ENCODE measurements at places on chromosomes 1 and 21.
A peak's percentile ranks its signal among the peaks of the same experiment; 100 is the strongest.

GRCh38 chr1:41589395-41589794, 104.9 kb upstream of the EDN2 start:
- no peak for DNase-seq

- no peak for DNase-seq
Measured at GRCh38 chr1:234014208-234014607, 109.7 kb downstream of the SLC35F3 start.

DNA sequence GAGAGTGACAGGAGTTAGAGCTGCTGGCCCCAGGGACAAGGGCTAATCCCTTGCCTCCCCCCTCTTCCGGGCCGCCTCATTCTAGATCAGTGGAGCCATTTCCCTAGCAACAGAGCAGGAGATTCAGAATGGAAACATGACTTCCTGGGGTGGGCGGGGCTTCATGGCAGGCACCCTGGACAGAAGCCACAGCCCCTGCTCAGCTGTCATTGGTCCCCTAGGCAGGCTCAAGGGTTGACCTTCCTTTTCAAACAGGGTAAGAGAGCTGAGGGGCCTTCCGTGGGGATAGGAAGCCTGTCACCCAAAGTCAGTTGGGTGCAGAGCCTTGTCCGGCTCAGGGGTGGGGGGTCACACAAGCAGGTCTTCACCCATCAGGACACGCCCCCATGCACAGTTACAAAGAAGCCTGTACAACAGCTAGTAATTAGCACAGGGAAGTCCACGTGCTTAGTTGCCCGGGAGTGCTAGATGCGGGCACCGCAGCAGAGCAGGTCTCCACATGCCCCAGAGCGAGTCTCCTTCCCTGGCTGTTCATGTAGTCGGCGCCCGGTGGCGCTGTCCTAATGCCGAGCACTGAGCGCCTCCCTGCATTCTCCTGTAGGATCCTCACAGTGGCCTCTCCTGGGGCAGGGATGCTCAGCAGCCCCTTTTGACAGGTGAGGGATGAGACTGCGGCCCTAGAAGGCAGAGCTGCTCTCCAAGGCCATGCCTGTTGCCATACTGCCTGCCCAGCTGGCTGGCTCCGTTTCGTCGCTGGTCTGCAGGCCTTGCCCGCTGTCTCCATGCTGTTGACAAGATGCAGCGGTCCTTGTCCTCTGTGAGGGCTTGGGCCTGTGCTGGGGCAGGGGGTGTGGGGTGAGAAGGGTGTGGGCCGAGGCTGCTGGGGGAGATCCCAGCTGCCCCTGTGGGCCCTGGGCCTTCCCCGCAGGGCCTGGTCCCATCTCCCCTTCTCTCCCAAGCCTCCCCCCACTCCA, 5.1 kb downstream of the TMEM201 start:
- peak; percentile 17 for DNase-seq

DNA sequence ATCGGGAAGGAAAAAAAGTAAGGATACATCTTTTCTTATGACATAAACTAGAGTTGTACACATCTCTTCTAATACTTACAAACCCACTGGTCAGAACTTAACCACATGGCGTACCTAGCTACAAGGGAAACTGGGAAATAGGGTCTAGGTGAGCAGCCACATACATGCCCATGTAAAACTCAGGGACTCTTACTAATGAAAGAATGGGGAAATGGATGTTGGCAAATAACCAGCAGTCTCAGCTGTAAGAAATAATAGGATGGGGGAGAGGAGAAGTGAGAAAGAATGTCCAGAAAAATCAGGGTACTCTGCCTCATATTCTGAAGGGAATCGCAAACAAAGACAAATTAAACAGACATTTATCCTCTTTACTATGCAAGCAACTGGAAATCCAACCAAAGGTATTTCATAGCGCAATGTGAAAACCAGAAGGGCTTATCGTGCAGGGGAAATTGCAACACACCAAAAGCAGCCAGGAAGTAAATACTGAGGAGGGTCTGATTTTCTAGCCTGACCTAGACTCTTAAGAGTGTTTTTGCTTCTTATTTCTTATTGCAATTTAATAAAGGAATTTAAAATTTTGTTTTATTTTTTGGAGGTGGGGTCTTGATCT, 17.5 kb downstream of the GTF2B start:
- no peak for DNase-seq

GRCh38 chr1:21518774-21519455, 9.7 kb downstream of the ALPL start:
- DNase-seq, result no peak

DNA sequence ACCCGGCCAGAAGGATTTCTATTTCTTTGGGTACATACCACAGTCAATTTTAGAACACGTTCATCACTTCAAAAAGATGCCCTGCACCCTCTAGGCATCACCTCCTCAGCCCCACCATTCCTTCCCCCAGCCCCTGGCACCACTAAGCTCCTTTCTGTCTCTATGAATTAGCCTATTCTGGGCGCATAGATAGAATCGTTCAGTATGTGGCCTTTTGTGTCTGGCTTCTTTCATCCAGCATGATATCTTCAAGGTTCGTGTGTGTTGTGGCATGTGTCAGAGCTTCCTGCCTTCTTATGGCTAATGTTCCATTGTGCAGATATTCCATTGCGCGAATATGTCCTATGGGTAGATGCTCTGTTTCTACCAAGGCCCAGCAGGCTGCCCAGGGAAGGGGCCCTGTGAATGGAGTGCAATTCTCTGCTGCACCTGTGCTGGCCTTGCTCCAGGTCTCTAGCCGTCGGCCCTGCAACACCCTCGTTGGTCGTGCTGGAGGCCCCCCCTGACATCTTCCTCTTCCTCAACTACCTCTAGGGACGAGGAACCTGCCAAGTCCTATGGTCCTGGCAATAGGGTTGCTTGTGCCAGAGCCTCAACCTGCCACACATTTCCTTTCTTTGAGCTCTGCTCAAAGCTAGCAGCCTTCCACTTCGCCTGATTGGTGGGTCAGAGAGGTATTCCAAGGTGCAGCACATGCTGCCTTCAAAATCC, 113.5 kb downstream of the RIPK4 start:
- no peak for DNase-seq

- DNase-seq, result no peak
Measured at GRCh38 chr1:231774719-231775335, 148.2 kb downstream of the DISC1 start.

- DNase-seq, result no peak
Measured at GRCh38 chr1:152982076-152982475, 1.8 kb upstream of the SPRR1A start.

DNA sequence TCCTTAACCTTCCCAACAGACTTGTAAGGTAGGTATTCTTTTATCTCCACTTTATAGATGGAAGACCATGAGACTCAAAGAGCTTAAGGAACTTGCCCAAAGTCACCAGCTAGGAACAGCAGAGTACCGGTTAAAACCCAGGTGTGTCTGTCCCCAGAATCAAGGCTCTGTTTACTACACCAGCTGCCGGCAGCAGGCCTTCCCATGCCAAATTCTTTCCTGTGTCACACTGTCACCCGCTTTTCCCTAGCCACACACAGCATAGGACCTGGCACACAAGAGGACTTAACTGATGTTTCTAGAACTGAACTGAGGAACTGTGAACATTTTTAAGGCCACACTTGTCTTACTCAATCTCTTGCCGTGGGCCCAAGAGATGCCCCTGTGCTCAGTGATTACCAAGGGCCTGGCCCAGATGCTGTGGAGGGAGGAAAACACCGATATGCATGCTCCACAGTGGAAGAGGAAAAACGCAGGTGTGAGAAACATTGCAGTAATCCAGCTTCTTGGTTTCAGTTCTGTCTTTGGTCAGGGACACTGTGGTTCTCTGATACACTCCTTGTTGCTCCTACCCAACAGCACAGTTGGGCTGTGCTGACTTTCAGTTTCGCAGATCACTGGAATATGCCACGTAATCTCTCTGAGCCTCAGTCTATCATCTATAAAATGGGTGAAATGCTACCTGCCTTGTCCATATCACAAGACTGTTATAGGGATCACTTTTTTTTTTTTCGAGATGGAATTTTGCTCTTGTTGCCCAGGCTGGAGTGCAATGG, 13.9 kb upstream of the LY9 start:
- no peak for DNase-seq

DNA sequence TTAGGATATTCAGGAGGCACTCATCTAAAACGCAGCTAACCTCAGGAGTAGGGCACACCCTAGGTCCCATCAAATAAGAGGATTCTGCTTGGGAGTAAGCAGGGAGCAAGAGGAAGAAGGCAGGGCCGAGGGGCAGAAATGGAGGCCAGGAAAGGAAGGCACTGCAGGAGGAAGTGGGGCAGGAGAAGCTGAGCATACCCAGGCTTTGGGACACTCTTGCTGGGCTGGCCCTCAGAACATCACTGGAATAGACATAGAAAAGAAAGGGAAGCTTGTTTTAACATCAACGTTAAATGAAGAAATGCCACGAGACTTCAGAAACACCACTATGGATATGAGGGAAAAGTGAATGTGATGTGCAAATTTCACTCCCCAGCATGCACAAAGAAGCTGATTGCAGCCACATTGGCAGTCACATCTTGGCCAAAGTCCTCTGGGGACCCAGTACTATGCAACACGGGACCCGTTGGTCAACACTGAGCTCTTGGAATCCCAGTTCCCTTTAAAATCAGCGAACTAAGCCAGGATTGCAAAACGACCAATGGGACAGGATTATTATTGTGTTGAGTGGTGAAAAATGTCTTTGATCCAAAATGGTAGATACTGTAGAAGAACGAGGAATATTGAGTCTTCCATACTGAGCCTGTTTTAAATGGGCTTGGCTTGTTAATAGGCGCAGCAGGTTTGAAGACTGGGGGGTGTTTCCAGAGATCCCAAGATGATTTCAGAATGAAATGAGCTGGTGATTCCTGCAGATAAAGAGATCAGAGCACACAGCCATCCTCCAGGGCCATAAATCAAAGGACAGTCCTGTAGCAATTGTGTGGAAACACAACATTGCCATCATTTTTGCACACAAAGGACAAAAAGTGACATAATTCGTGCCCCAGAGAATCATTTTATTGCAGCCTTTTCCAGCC, 152.4 kb downstream of the TOMM20 start:
- DNase-seq, result no peak

- DNase-seq, result no peak
Measured at GRCh38 chr1:169090308-169090899, 16.1 kb upstream of the ATP1B1 start.

DNA sequence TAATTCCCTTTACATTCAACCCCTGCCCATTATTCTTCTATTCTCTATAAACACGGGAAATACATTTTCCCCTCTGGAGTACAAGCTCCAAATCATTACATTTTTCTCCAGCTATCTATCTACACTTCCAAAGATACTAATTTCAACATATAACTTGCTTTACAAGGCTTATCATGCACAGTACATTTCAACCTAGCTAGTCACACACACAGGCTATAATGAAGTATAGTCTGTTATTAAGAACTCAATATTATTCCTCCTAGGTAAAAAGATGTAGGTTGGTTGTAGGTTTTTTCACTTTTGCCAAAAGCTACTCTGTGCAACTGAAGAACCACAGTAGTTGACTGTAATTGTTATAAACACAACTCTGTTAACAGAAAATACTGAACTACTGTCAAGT, 8.1 kb downstream of the ZNF281 start:
- DNase-seq, result no peak

DNA sequence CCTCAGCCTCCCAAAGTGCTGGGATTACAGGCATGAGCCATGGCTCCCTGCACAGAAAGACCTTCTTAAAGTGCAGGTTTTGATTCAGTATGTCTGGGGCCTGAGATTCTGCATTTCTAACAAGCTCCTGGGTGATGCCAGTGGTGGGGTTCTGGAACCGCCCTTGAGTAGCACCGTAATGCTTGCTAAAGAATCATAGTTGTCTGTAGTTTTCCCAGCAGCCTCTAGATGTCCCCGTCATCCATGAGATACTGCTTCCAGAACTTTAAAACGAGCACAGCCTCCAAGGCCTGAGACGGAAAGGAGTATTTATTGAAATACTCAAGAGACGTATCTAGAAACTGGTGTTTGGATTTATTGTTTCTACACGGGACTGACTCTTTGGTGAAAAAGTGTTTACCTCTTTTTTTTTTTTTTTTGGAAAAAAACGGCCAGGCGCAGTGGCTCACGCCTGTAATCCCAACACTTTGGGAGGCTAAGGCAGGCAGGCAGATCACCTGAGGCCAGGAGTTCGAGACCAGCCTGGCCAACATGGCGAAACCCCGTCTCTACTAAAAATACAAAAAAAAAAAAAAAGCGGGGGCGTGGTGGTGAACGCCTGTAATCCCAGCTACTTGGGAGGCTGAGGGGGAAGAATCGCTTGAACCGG, 2.6 kb upstream of the TOR3A start:
- peak; percentile 38 for DNase-seq

Measured in activated CD8-positive, alpha-beta memory T cell treated with anti-CD3 and anti-CD28 coated beads, Interleukin-2, amount 50 U/mL, for 4 hours (primary cell).